Stimulated activated CD4-positive, alpha-beta T cell treated with anti-CD3 and anti-CD28 coated beads, Interleukin-4, amount 100 ng/mL, for 48 hours (primary cell): ENCODE measurements at places on chromosomes 3 and 15.
A peak's percentile ranks its signal among the peaks of the same experiment; 100 is the strongest.

DNA sequence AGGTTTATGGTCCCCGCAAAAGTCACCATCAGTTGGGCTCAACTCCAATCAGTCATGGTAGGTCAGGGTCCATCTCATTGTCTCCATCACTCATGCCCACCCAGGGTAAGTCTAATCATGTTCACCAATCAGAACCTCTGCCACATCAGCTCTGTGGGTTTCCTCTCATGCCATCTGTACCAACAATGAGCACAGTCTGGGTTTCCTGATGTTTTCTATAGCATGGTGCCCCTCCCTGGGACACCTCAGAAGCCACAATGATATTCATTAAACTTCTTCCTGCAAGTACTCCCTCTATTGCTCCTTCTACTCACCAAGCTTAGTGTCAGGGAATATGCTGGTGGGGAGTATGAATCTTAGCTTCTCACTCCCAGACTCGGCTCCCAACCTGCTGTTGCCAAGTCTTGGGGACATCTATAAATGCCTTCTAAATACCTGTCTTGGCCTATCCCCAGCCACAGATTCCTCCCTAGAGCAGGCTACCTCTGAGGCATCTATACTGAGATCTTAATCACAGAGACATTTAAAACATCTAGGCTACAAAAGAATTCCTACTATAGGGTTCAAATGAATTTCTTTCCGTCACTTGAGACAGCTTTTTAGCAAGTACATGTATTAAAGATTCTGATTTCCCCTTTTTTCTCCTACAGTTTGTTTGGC, 5.0 kb upstream of the CCR2 start:
- no peak for DNase-seq

DNA sequence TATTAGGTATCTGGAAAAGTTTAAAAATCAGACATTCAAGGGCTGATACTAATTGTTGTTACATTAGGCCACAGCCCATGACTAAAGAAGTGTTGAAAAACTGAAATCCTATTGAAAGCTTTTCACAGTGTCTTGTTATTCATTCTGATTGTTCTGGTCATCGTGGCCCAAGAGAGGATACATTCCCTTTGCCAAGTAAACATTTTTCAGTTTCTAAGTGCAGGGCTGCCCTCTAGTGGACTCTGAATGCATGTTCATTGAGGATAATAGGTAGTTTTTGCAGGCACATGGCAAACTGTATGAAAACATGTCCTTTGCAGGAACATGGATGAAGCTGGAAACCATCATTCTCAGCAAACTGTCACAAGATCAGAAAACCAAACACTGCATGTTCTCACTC, 181.1 kb downstream of the MYRIP start:
- DNase-seq, result no peak

DNA sequence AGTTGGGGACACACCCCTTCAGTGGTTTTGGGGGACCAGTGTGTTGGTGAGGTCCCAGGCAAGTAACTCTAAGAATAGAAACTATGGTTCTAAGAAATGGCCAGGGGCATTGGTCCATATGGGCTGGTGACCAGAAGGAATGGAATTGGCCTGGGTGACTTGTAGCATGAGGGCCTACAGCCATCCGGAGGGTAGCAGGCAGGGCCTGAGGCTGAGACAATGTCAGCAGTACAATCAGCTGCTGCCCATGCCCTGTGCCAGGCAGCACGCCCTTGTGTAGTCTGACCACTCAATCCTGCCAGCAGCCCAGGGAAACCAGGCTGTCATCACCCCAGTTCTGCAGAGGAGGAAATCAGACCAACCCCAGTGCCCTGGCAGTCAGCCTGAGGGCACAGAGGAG, 100.6 kb downstream of the DNAJB8 start:
- DNase-seq, result no peak

GRCh38 chr15:83983634-83984458, 251.7 kb upstream of the GOLGA6L4 start:
- no peak for DNase-seq

DNA sequence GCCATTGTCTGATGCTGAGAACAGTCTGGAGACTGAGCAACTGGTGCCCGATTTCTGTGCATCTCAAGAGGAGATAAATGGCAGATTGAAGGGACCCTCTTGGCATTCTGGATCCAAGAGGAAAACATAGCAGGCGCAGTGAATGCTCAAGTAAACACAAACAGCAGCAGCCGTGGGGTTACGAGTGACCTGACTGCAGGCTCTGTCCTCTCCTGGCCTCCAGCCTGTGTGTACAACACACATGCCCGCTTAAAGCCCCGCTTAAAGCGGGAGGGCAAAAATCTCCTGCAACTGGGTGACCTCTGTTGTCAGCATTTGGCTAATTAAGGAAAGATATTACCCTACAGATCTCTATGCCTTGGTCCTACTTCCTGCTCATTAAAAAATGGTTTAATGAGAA, 120.5 kb downstream of the GREM1 start:
- no peak for DNase-seq

- peak; percentile 43 for DNase-seq
Observed at GRCh38 chr3:32569540-32570420, 878 bp downstream of the DYNC1LI1 start.

DNA sequence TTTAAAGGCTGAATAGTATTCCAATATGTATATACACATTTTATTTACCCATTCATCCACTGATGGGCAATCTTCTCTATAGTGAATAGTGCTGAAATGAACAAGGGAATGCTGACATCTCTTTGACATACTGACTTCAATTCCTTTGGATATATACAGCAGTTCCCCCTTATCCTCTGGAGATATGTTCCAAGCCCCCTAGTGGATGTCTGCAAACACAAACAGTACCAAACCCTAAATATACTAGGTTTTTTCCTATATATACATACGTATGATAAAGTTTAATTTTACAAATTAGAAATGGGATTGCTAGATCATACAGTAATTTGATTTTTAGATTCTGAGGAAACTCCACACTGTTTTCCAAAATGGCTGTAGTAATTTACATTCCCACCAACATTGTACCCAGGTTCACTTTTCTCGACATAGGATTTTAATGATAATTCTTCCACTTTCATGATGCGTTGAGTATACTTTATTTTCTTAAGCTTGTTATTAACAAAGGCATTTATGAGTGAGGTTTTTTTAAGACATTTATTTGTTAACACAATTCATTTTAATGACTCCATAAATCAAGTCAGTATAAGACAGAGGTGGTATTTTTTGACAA, 38.2 kb downstream of the VPS13C start:
- DNase-seq, result no peak

GRCh38 chr3:46917257-46917656, 39.7 kb downstream of the PTH1R start:
- DNase-seq, result no peak

DNA sequence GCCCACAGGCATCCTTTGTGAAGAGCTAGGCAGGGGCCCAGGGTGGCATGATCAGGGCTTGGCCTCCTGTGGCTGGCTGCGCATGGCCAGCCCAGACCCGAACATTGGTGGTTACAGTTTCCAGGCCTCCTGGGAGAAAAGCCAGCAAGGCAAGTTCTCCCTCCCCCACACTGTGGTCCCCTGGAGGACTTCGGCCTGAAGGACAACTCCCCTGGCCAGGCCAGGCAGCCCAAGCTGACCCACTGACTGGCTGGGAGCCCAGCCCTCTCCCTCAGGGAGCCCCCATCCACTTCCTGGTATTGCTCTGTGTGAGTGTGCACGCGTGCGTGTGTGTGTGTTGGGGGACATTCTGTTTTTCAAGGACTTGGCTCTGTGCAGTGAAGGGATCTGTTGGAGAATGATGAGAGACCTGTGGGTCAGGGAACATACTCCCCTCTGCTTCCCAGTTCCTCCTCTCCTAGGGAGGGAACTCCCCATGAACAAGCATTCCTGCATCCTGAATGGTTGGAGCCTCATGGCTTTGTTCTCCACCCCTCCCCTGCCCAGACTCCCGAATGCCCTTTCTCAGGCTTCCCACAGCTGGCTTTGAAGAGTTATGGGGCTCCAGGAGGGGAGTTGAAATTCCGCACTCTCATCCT, 29.5 kb downstream of the CORO2B start:
- DNase-seq, result no peak

DNA sequence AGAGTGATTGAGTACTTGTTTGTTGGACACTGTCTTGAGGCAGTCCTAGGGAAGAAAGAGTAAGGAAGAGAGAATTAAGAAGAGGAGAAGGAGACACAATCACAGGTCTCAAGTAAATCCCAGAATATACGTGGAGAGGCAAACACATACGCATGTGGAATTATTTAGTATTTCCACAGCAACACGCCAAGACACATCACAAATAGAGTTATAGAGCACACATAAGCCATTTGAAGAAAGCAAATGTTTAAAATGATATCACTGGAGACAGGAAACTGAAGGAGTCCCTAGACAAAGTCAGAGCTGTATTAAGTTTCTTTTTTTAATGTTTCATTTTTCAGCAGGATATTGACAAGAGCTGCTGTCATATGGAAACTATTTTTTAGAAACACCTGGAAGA, 206.1 kb upstream of the LRIG1 start:
- no peak for DNase-seq

DNA sequence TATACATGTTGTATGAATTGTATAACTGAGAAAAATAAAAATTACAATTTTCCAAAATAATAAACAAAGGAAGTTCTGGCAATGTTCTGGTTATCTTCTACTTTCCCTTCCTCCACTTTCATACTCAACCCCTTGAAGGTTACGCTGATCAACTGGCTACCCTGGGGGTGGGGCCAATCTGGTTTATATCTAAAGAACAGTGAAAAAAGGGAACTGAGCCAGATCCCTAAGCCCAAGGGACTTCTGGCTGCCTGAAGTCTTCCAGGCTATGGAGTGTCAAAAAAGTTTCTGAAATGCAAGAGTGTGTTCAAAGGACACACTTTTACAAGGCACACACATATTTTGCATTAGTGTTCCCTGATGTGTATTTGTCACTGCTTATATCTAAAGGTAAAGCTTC, 591.9 kb downstream of the ROBO1 start:
- no peak for DNase-seq

DNA sequence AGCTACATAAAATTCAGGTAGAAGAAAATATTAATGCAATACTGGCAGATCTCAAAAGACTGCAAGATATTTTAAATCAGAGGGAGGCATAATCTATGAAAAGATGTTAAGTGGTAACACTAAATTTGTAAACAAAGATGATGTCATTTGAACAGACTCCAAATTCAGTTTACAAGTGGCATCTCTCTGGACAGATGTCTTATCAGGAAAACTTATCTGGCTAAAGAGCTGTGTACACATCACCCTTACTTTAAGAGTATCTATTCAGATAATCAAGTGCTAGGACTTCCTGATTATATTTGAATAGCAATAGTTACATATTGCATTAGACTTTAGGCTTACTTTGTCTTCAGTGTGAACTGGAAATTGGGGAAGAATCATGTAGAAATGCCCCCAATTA, 231.5 kb downstream of the WDR72 start:
- DNase-seq, result no peak

DNA sequence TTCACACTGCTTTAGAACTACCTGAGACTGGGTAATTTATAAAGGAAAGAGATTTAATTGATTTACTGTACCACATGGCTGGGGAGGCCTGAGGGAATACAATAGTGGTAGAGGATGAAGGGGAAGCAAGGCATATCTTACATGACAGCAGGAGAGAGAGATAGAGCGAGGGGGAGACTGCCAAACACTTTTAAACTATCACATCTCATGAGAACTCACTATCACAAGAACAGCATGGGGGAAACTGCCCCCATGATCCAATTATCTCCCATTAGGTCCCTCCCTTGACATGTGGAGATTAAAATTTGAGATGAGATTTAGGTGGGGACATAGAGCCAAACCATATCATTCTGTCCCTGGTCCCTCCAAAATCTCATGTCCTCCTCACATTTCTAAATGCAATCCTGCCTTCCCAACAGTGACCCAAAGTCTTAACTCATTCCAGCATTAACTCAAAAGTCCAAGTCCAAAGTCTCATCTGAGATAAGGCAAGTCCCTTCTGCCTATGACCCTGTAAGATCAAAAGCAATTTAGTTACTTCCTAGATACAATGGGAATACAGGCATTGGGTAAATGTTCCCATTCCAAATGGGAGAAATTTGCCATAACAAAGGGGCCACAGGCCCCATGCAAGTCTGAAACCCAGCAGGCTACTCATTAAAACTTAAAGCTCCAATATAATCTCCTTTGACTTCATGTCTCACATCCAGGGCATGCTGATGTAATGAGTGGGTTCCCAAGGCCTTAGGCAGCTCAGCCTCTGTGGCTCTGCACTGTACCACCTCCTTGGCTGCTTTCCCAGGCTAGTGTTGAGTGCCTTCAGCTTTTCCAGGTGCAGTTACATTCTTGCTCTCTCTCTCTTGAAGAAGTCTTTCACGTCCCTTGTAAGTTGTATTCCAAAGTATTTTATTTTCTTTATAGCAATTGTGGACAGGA, 481.7 kb upstream of the TGFBR2 start:
- no peak for DNase-seq

DNA sequence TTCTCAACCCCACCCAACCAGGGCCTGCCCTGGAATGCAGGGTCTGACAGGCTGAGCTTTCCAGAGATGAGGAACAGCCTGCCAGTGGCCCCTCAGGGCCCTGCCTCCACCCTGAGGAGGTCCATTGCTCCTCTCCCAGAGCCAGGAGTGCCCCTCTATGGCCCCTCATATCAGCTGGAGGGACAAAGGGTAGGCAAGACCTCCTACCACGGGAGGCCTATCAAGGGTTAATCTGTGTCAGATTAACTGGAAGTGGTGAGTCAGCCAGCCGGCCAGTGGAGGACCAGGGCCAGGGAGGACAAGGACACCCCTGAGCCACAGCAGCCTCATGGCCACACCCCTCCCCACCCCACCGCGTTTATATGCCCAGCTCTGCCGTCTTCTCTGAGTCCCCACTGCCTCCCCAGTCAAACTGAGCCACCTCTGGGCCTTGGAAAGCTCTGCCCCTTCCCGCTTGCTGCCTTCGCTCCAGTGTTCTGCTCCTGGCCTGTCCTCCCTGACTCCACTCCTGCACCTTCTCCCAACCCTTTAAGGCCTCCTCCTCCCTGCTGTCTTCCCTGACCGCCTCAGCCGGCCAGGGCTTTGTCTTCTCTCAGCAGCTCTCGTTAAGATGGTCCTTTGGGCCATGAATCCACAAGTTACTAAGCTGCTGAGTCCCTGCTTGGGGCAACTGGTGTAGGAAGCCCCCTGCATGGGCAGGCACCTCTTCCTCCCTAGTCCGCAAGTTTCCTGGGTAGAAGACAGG, 6.5 kb downstream of the CCDC33 start:
- DNase-seq, result no peak

GRCh38 chr15:32869776-32870175, 152.0 kb downstream of the GREM1 start:
- no peak for DNase-seq

DNA sequence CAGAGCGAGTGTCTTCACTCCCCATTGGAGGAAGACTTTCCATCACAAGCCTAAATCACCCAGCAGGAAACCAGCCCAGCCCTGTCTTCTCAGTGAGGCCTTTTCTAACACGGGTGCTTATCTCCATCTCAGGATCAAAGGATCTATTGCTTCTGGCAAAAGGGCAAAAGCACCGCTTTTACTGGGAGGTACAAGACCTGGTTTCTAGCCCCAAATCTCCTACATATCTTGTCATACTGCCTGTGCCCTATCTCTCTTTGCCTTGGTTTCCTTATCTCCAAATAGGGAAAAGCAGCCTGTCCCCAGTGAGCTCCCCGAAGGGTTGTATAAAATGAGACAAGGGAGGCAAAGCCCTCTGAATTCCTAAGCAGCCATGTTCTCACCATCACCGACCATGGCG, 5.2 kb downstream of the GLB1 start:
- DNase-seq, result no peak

- DNase-seq, result no peak
Observed at GRCh38 chr3:18113417-18113816, 311.7 kb downstream of the SATB1 start.
